ENCODE measurements at places on chromosomes 3 and 15.

DNA sequence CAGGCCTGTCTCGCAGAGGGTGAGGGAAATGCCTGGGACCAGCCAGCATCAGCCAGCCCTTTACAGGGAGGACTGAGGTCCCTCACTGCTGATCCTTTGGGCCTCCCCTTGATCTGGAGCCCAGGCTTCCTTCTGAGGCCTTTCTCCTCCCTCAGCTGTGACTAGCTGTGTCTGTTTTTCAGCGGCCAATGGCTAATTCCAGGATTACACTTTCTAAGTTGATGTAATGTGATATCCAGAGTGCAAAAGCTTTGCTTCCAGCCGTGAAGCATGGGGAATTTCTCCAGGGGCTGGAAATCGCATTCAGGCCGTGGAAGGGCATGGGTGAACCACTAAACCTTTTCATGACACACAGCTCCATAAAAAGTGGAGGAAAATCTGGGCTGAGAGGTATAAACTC lies 157.6 kb downstream of the SHQ1 start:
- no peak for DNase-seq

DNA sequence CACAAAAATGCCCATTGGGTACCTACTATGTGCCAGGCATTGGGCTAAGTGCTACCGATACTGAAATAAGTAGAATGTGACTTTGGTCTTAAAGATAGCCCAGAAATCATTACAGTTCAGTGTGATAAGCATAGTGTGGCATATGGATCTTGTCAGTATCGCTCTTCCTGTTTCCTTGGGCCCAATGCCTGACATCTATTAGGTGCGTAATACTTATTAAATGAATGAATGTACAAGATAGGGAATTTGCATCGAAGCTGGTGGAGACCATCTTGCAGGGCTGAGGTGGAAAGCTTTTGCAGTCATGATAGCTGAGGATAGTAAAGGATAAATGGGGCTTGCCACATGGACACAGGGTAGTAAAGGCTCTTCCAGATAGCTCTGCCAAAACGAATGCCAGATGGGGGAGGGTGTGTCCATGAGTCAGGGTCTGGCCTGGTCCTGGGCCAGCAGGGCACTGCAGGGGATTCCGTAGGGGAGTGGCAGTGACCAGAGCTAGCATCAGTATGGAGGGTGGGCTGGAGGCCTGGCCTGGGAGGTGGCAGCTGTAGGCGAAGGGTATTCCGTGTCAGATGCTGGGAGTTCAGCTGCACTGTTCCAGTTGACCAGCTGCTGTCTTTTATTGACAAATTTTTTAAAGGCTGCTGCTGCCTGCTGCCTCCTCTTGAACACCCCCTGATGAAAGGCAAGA lies 23.5 kb downstream of the TSEN2 start:
- DNase-seq, result no peak

DNA sequence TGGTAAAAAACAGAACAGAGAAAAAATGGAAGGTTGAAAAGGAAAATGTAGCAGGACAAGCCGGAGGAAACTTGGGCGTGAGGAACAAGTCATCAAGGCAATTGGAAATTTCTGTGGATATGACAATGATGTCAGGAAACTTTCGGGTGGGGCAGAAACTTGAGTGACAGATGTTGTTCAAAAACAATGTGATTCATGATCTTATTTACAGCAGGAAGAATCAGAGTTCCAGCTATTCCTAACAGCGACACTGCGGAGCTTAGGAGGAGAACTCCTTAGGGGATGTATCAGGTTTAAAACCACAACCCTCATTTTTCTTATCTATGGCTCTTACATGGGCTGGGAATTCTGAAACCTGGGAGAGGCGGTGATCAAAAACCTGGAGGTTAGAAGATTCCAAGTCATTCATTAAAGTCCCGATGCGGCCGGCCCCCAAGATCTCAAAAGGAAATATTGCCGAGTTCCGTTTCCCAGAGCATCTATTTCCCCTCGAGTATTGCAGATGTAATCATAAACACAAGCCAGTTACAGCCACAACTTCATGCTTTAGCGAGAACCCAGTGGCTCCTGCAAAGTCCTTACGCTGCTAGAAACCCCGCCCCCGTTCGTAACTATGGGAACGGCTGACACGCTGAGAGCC lies 659 bp upstream of the ARRDC4 start:
- DNase-seq, result no peak

DNA sequence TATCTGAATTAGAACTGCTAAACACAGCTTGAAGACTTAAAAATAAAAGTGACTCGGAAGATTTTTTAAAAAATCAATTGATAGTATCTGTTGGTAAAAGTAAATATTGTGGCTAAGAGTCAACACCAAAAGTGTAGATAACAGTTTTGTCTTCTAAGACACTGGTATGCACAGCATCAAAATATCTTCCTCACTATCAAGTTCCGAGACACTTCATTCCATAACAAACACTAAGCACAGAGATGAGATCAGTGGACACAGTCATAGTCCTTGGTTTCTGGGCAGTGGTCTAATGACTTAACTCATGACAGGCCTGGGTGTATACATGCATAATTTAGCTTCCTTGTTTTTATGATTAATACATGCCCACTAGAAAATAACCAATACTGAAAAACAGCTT lies 63.2 kb downstream of the PXYLP1 start:
- no peak for DNase-seq

DNA sequence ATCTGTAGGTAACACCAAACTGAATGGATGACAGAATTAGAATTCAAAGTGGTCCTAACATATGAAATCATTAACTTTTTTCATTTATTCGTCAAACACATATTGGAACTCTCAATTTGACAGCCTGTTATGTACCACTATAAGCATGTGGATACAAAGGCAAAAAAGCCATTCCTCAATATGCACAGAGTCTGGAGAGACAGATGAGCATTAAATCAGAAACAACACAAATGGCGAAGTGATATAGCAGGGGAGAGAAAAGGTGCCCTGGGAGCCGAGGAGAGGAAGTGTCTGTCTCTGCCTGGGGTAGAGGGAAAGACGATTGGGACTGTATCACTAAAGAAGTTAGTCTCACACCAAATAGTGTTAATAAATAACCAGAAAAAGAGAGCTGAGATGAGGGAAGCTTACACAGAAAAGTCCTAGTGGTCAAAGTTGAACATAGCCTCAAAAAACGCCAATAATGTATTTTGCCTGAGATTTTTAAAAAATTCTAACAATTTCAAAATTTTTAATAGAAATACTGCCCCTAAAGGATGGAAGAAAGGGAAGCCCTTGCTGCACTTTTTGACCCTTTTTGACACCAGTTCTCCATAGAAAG lies 417.5 kb downstream of the TUSC7 start:
- DNase-seq, result no peak

DNA sequence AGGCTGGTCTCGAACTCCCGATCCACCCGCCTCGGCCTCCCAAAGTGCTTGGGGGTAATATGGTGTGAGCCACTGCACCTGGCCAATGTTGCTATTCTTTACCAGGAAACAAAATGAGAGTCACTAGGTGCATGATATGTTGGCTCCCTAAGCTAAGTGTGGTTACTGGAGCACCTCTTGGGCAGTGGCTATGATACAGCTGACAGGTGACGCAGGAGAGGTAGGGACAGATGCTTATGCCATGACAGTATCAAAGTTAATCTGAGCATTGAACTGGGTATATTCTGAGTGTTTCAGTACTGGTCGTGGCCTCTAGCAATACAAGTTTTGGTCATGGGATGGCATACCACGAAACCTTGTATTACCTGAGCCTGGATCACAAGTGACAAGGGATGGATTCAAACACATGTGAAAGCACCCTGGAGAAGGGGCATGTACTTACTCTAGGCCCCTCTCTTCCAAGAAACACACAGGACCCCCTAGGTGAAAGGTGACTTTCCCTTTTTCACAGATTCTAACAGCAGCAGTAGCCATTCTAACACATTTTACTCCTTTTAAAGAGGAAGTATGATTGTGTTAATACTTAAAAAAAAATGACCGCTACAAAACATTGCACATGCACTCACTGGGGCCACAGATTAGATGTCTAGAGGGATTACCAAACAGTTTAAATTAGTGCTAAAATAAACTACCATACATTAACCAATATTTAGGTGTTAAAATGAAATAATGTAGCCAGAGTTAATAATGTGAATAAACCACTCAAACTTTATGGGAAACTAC lies 467.3 kb downstream of the SHQ1 start:
- DNase-seq, result no peak

DNA sequence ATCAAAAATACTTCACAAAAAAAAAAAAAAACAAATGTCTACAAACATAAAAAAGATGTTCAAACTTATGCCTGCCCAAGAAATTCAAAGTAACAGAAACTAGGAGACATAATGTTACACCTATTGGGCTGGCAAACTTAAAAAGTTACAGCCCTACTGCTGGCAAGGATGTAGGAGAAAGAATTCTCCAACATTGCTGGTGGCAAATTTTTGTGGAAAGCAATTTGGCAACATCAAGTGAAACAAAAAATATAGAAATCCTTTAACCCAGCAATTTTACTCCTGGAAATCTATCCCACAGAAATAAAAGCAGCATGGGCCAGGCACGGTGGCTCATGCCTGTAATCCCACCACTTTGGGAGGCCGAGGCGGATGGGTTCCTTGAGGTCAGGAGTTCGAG lies 73.2 kb downstream of the STAG1 start:
- no peak for DNase-seq

- no peak for DNase-seq
Measured at GRCh38 chr3:132378-132777, 64.2 kb upstream of the CHL1 start.

GRCh38 chr15:22786868-22787698 lies 639 bp downstream of the NIPA1 start:
- peak; percentile 25 for DNase-seq

DNA sequence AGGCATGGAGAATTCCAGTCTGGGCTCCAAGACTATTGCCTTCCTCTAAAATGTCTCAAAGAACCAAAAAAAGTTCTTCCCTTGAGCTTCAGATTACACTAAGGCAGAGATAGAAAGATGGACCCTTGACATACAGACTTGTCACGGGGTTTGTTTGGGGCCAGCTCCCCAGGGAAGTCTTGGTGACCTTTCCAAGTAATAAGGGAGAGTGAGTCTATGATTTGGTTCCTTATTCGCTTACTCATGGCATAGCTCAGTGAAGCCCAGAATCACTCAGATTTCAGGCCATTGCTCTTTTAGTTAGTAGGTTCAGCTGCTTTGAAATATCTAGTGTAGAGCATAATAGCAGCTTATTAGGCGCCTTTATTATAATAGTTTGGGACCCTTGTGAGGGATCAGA lies 90.3 kb downstream of the PLCL2 start:
- no peak for DNase-seq

DNA sequence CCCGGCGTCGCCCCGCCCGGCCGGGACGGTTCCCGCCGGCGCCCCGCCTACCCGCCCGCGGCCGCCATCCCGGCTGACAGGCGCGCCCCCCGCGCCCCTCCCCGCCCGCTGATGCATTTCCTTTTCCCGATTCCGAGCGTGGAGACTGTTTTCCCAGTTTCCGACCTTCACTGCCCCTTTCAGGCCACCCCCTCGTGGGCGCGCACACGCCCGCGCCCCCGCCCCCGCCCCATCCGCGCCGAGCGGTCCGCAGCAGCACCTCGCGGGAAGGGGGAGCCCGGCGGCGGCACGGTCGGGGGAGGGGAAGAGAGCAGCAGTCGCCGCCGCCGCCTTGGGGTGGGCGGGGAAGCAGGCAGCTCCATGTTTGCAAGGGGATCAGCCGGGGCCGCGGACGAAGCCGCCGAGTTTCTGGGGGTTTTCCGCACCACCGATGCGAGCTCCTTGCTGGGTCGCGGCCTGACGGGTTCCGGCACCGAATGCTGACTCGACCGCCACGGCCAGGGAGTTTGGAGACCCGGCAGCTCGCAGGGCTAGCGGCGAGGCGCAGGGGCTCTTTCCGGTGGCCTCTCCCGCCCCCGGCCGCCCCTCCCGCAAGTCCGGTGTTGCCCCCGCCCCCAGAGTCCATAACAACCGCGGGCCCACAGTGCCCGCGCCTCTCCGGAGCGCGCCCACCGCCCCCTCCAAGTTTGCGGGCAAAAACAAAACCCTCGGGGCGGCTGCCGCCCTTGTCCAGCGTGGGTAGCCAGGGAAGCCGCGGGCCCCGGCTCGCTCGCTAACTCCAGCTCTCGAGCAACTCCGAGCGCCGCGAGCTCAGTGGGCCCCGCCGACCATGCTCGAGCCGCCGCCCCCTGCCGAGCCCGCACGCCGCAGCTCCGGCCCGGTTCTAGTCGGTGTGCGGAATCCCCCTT lies 3.2 kb upstream of the SIN3A start:
- DNase-seq, result peak; percentile 87

DNA sequence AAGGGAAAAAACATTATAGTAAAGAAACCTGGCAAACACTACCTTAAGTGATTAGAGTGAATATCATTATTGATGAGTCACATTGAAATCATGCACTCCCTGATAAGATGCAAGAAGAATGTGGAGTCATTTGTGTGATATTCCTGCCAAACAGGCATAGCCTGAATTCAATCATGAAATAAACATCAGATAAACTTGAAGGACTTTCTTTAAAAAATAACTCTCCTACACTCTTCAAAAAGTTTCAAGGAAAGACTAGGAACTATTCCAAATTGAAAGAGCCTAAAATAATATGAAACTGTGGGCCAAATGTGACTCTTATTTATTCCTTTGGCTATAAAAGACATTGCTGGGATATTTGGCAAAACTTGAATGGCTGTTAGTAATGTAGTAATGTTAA lies 625.7 kb upstream of the LMCD1 start:
- DNase-seq, result no peak

GRCh38 chr3:86782286-86782685 lies 208.7 kb downstream of the VGLL3 start:
- DNase-seq, result no peak

DNA sequence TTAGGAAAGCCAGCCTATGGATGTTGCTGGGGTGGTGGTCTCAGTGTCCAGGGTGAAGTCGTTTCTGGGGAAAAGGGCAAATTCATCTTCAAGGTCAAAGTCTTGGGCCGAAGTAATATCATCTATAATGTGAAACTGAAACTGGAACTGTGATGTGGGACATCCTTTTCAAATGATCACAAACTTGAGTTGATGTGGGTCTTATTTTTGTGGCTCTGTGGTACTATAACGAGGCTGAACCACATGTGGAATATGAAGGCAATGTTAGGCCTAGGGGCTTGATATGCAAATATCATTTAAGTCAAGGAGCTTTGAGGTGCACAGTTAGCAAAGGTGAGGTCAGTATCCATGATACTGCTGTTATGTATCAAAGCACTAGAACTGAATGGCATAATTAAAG lies 1.5 kb upstream of the CD200R1L start:
- DNase-seq, result no peak

GRCh38 chr3:161412123-161412522 lies 40.8 kb upstream of the SPTSSB start:
- no peak for DNase-seq

- DNase-seq, result no peak
Measured at GRCh38 chr3:117026401-117026800, 316.8 kb downstream of the TUSC7 start.

Data from stimulated activated naive CD8-positive, alpha-beta T cell treated with anti-CD3 and anti-CD28 coated beads, Interleukin-15, Interleukin-2, amounts not matched to agents 100 U/mL and 50 U/mL, for 24 hours (primary cell).